ENCODE measurements at places on chromosomes 16 and 17.

GRCh38 chr17:62611728-62612127 lies 15.7 kb upstream of the MRC2 start:
- DNase-seq, result no peak

GRCh38 chr17:78476973-78477372 lies 98.5 kb downstream of the PGS1 start:
- no peak for DNase-seq

GRCh38 chr16:59864981-59865666 lies 1131.0 kb upstream of the GOT2 start:
- no peak for DNase-seq

- peak; percentile 74 for DNase-seq
These were observed 467.5 kb upstream of the C16orf82 start for GRCh38 chr16:26598998-26599784.

DNA sequence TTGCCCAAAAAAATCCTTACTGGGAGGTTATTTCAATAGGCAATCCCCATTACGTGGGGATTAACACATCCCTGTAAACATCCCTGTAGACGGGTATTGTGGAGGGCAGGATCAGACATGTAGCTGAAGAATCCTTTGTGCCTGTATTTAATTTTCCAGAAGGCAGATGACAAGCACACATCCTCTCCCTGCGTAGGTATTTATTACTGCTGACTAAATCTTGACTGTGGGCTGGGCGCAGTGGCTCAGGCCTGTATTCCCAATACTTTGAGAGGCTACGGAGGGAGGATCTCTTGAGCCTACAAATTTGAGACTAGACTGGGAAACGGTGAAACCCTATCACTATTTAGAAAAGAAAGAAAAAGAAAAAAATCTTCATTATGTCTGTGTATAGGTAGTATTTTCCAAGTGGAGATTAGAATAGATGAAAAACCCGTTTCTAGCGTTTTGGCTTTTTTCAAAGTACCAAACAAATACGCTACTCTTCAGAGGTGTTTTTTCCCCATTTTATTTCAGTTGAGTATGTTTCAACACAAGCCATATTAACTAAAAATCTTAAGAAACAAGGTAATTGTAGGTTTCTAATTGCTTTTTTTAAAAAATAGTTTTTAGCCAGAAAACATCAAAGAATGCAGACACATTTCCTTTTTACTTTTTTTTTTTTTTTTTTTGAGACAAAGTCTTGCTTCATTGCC lies 1.5 kb upstream of the MARF1 start:
- DNase-seq, result no peak

All from NT2/D1 (cell line).